ENCODE measurements at places on chromosomes 4 and X.

DNA sequence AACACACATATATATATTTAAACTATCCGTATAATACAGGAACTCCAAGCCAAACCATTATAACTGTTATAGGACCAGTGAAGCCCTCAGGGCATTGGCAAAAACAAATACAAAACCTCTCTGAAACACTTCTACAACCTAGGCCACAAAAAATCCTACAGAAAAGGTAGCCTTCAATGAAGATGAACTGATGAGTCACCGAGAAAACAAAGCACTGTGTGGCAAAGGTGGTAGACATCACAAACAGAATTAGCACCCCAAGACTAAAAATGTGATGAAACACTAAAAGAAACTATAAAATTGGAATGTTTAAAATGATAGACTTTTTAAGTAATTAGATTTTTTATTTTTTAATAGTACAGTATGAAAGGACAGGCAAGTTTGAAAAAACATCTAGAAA lies 5.5 kb upstream of the HSPA4L start:
- DNase-seq = no peak

- DNase-seq = no peak
Observed at GRCh38 chr4:52625216-52625615, 33.9 kb downstream of the USP46 start.

DNA sequence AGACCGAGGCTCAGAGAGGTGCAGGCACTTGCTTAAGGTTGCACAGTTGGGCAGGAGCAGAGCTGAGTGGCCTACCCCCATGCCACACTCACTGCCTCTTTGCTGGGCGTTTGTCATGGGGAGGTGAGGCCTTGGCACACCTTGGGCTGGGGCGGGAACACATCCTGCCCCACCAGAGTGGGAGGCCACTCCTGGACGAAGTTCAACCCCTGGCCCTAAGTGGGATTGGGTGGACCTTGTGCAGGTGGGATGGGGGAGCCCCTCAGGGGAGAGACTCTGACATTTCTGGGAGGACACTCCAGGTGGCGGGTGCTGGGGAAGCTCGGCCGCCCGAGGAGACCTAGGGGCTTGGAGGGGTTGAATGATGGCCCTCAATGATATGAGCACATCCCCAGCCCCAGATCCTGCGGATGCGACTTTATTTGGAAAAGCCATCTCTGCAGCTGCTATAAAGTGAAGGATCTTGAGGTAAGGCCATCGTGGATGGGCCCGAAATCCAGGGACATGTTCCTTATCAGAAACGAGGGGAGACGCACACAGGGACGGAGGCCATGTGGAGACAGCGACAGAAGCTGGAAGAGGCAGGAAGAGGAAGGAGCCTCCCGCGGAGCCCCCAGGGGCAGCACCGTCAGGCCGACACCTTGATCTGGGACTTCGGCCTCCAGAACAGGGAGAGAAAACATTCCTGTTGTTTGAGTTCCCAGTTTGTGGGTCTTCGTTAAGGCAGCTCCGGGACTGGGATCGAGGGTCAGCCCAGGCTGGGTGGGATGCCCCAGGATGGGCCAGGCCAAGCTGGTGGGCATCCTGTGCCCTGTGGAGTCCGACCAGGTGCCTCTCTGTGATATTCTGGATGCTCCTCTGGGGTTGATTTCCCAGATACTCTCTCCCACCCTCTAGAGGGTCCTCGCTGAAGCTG lies 111.6 kb upstream of the LRPAP1 start:
- DNase-seq = no peak

- DNase-seq = no peak
Observed at GRCh38 chr4:133148690-133149363, at the start of gene PCDH10. Gene PCDH10, plus strand, starts transcription at chr4:133149294. Its CDS starts 847 bp downstream, at chr4:133150141.

DNA sequence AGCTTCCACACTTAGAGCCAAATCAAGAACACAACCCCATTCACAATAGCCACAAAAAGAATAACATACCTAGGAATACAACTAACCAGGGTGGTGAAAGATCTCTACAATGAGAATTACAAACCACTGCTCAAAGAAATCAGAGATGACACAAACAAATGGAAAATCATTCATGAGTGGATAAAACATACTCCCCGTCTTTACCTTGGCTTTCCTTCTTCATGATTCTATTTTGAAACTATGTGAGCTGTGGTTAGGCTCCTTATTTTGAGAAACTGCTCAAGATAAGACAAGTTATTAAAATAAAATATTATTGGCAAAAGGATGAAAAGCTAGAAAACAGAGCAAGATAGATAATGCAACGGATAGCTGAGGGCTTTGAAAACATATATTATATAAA lies 598.1 kb upstream of the FAT1 start:
- DNase-seq = no peak

DNA sequence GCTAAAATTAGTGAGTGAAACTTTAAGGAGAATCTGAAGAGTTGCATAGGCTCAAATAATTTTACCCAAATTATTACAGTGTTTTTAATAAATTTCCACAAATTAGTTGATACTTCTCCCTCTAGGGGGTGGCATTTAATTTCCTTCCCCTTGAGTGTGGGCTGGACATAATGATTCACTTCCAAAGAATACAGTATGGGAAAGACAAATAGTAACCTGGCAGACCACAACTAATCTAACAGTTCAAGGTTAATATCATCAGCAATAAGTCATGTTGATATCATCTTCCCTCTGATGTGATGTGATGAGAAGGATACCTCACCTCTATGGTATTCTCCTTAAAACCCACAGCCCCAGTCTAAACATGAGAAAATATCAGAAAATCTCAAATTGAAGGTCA lies 15.5 kb downstream of the PFKFB1 start:
- no peak for DNase-seq

DNA sequence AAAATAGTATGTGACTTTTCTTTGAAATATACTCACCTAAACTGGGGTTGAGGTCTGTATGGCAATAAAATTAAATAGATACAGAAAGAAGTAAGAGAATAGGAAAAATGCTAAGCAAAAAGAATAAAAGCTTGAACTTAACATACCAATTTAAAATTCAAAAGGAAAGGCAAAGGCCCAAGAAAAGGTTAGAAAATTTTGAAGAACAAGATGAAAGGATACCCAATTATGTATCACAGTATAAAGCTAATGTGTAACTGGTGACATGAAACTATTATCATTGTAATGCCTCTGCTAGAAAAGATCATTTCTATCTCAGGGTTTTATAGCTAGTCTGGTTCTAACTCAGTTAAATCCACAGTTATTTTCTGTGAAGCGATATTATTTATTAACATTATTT lies 99.1 kb downstream of the PDLIM5 start:
- DNase-seq = no peak

- no peak for DNase-seq
Observed at GRCh38 chrX:136347706-136348105, 46.9 kb downstream of the ADGRG4 start.

DNA sequence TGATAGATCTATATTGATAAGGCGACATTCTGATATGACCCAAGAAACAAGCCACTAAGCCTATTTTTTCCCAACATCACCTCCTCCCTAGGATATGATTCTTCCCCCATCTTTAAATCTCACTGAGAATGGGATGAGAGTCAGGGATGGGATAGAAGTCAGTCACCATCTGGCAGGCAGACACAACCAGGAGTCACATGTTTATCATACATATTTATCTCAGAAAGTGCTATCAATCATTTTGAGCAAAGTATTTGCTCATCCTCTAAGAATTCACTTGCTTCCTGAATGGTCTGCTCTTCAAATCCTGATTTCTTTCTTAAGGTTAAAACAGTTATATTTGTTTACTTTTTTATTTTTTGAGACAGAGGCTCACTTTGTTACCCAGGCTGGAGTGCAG lies 20.3 kb downstream of the DNAAF6 start:
- DNase-seq = no peak

DNA sequence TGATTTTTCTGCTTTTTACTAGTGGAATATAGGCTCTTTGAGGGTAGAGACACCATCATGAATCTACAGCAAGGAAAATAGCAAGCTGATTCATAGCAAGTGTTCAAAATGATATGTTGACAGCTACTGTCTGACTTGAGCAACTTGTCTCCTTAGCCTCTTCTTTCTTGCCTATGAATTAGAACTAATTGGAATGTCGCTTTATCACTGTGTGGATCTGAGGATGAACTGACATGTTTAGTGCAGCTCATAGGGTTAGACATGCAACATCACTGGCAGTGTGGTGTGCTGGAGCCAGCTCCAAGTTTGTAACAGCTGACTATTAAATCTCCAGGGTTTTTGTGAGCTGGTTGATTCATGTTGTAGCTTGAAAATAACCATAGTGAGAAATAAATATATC lies 1068.4 kb downstream of the PCDH18 start:
- no peak for DNase-seq

GRCh38 chr4:39285111-39285795 lies 80.9 kb downstream of the RFC1 start:
- no peak for DNase-seq

- DNase-seq = no peak
Observed at GRCh38 chr4:123824524-123824923, 427.9 kb downstream of the SPRY1 start.

- no peak for DNase-seq
Observed at GRCh38 chr4:134539729-134540231, 338.2 kb upstream of the PABPC4L start.

GRCh38 chr4:72444092-72444491 lies 124.9 kb downstream of the ADAMTS3 start:
- no peak for DNase-seq

DNA sequence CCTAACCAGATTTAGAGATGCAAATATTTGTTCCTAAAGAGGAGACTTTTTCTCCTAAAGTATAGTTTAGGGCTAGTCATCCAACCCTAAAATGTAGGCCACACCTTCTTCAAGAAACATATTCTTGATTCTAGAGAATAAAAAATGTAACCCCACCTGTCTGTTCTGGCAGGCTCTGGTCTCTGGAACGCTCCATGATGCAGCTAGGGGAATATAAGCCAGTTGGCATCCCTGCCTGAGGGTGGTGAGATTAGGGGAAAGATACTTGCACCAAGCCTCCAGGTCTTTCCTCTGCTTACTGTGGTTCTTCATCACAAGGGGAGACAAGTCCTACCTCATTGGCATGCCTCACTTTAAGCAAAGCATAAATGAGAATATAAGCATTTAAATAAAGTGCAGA lies 21.2 kb upstream of the TBC1D9 start:
- DNase-seq = no peak

- DNase-seq = no peak
Observed at GRCh38 chr4:186144198-186144945, 39.9 kb downstream of the FAM149A start.

DNA sequence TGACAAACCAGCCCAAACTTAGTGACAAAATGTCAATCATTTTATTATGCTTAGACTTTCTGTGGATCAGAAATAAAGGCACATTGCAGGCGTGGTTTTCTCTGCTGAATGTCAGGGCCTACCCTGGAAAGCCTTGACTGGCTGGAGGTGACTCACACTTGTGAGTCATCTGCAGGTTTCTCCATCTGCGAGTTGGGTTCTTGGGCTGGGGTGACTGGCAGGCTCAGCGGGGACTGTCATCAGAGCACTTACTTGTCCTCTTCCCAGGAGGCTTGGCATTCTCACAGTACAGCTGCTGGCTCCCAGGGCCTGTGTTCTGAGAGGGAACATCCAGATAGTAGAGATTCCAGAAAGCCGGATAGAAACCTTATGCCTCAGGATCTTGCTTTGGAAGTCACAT lies 153.8 kb upstream of the AGA start:
- no peak for DNase-seq

GRCh38 chrX:44961817-44962607 lies 89.0 kb downstream of the KDM6A start:
- DNase-seq = no peak

- no peak for DNase-seq
Observed at GRCh38 chr4:143351774-143352451, 15.2 kb downstream of the GAB1 start.

- DNase-seq = no peak
Observed at GRCh38 chr4:127352220-127353113, 280.3 kb upstream of the INTU start.

GRCh38 chrX:83510510-83511062 lies 2.5 kb downstream of the POU3F4 start:
- no peak for DNase-seq

DNA sequence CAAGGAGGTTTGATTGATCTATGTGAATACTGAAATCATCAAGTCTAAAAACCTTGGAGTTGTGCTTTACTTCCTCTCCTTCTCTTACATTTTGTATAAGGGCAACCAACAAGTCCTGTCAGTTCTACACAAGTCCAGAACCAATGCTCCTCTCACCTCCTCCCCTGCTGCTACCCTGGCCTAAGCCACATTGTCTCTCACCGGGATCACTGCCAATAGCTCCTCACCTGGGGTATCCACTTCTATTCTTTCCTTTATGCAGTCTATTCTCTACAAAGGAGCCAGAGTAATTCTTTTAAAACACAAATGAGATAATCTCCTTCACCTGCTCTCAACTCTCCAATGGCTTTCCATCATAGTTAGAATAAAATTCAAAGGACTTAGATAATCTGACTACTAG lies 13.3 kb upstream of the ARHGEF6 start:
- no peak for DNase-seq

DNA sequence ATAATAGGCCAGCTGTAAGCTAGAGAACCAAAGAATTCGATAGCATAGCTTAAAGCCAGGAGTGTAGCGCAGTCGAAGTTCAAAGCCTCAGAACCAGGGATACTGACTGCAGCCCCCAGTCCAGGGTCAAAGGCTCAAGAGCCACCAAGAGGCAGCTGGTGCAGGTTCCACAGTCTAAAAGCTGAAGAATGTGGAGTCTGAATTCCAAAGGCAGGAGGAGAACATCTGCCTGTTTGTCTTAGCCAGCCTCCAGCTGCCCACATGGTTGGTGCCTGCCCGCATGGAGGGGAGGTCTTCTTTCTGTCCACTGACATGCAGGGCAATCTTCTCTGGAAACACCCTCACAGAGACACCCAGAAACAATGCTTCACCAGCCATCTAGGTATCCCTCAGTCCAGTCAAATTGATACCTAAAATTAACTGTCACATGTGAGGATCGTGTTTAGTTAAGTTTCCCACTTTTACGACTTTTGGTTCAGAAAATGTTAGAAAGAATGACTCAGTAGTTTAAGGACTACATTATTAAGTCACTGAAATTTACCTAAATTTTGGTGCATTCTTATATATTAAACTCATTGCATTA lies 52.8 kb upstream of the RHOH start:
- no peak for DNase-seq

- no peak for DNase-seq
Observed at GRCh38 chr4:187444061-187444460, 551.5 kb upstream of the ZFP42 start.

DNA sequence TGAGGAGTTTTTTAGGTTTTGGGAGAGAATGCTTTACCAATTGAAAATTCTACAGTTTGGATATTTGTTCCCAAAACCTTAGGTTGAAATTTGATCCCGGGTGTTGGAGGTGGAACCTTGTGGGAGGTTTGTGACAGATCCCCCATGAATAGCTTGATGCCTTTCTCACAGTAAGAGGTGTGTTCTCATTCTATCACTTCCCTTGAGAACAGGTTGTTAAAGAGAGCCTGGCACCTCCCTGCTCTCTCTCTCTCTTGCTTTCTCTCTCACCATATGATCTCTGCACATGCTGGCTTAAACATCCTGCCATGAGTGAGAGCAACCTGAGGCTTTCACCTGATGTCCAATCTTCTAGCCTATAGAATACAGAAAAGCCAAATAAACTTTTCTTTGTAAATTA lies 1475.5 kb upstream of the AGA start:
- DNase-seq = no peak

GRCh38 chr4:93184053-93184452 lies 644.5 kb upstream of the ATOH1 start:
- no peak for DNase-seq

- no peak for DNase-seq
Observed at GRCh38 chrX:110363244-110363643, 4.6 kb downstream of the RTL9 start.

- no peak for DNase-seq
Observed at GRCh38 chr4:99640676-99641075, 17.0 kb downstream of the C4orf54 start.

GRCh38 chr4:16785793-16786527 lies 112.5 kb downstream of the LDB2 start:
- DNase-seq = no peak
